ENCODE measurements at places on chromosomes 16 and 17.

DNA sequence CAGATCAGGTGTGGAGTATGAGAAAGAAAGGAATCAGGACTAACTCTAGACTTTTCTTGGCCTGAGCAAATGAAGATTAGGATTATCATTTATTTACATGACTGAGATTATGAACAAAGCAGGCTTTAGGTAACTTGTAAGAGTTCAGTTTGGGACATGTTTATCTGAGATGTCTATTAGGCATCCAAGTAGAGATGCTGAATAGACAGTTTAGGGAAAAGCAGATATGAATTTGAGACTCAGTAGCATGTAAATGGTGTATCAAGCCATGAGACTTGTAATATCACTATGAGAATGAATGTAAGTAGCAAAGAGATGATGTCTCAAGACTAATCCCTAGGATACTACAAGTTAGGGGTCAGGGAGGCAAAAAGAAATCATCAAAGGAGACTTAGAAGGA is 8.6 kb upstream of the HS3ST2 start:
- no peak for DNase-seq

- no peak for DNase-seq
Measured at GRCh38 chr16:66553223-66553622, 847 bp downstream of the CKLF start.

DNA sequence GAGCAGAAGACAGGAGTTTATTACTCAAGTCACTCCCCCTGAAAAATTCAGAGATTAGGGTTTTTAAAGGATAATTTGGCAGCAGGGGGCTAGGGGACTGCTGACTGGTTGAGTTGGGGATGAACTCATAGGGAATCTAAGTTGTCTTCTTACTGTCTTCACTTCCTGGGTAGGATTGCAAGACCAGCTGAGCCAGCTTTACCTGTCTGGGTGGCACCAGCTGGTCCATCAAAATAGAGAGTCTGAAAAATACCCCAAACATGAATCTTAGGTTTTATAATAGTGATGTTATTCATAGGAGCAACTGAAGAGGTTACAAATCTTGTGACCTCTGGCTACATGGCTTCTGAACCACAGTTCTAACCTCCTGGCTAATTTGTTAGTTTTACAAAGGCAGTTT is 157.9 kb downstream of the PPM1E start:
- no peak for DNase-seq

GRCh38 chr16:75558846-75559401 is 2.9 kb upstream of the TMEM231 start:
- DNase-seq, result no peak

Data from H9 (cell line).